ENCODE measurements at places on chromosomes 1 and 21.

- H3K27me3 ChIP-seq: no peaks in the 10 kb centered on the region
- no peak overlapping the region for H3K4me3 ChIP-seq
- DNase-seq: no peak
Measured at GRCh38 chr1:95068956-95069709, 3.6 kb downstream of the ALG14 start.

GRCh38 chr1:194755241-194755994, 1569.0 kb upstream of the B3GALT2 start:
- H3K27ac ChIP-seq: no peak overlapping the region
- no peaks in the 10 kb centered on the region for H3K4me1 ChIP-seq
- no peak for DNase-seq
- H3K36me3 ChIP-seq: no peaks in the 10 kb centered on the region
- no peaks in the 10 kb centered on the region for H3K27me3 ChIP-seq

DNA sequence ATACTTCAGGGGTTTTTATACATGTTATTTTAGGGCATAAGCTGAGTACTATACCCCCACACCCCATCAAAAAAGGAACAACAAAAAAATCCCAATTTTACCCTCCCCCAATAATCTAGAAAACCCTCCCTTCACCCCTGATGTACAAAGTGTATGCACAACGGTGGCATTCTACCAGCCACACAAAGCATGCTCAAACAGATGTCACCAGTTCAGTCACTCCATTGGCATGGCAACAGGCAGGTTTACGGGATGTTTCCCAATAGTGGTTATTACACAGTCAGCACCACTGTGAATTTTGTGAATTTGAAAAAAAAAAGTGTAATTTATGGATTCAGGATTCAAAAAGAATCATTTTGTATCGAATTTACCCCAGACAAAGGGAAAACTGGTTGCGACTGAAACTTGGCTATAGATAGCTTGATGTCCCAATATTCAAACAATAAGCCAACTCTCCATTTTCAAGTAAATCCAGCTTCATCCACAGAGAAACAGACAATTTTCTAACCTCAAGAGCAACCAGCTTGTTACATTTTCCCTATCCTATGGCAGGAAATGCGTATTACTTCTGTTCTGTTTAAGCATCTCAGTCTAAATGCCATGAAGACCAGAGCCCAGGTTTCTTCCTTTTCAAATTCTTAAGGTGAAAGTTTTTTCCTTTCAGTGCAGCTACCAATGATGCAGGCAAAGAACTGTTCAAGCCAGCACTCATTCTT, 34.0 kb upstream of the SLC45A3 start:
- H3K27ac ChIP-seq: no peak overlapping the region

DNA sequence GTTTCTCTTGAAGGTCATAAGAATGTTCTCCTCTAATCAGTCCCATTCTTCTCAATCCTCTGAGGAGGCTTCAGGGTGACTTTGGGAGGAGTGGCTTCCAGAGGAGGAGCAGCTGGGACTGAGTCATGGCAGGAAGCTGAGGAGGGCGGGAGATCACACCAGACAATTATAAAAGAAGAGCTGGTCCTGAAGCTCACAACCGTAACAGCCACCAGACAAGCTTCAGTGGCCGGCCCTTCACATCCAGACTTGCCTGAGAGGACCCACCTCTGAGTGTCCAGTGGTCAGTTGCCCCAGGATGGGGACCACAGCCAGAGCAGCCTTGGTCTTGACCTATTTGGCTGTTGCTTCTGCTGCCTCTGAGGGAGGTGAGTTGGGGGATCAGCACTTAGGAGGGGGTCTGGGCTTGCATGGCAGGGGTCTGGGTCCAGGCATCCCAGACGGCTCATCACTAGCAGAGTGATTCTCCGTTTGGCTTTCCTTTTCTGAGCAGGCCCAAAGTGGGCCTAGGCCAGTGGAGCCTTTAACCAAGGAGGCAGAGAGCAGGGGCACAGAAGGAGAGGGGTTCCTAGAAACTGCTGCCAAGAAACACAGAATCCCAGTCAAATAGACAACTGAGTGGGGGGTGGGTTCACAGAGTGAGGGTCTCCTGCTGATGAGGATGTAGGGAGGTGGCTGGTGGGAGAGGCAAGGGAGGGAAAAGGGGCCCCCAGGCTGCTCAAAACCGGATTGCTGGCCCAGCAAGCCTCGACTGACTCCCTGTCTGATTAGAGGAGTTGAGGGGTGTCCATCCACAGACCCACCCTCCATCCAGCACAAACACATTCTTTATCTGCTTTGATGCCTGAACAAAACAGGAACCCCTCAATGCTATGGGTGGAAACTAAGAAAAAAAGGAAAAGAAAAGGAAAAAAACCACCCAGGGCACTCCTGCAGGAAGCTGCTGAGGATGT, at the start of gene ECM1:
TSS of gene ECM1 (plus strand) at position 198 of the 953 bp plus-strand sequence. CDS start at position 299, 101 bp downstream.
- H3K27me3 ChIP-seq: no peaks in the 10 kb centered on the region
- peaks cover 19% of the 10 kb centered on the region for H3K36me3 ChIP-seq
- peak within 1 kb of the TSS; percentile 9 for H3K27ac ChIP-seq
- DNase-seq: no peak
- H3K4me3 ChIP-seq: no peak within 1 kb of the TSS

DNA sequence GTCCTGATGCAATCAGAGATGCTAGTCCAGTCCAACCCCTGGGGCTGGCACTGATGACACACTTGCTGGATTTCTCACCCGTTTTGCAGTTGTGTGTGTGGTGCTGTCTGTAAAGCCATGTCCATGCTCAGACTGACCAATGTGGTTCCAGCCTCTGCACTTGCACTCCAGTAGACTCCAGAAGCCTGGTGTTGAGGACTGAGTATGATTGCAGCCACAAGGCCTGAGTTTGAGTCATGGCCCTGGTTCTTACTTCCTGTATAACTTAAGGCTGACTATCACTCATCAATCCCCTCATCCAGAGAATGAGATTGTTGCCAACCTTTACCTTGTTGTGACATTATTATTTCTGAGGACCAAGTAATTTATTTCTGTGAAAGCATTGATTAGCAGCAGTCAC, 34.8 kb upstream of the IKBKE start:
- no peak overlapping the region for H3K4me3 ChIP-seq
- peaks cover 5% of the 10 kb centered on the region for H3K4me1 ChIP-seq
- H3K36me3 ChIP-seq: peaks cover 52% of the 10 kb centered on the region
- H3K27ac ChIP-seq: no peak overlapping the region
- no peak for DNase-seq
- H3K27me3 ChIP-seq: no peaks in the 10 kb centered on the region

DNA sequence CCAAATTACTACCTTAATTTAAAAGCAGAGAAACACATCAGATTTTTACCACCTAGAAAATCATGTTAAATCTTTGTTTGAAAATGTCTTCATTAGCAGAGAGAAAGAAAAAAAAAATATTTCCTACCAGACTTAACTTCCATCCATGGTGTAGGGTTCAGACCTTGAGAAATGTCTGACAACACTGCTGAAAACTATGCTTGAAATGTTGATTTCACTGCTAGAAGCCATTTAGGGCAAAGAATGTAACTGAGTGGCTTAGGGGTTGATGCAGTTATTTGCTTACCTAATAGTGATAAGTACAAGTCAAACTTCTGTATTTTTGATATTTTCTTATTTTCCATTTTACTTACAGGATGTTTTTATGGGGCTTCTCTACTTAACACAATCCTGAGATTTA, 495.6 kb upstream of the NEGR1 start:
- no peaks in the 10 kb centered on the region for H3K27me3 ChIP-seq
- no peaks in the 10 kb centered on the region for H3K36me3 ChIP-seq
- DNase-seq: no peak
- H3K4me1 ChIP-seq: no peaks in the 10 kb centered on the region
- H3K4me3 ChIP-seq: no peak overlapping the region

DNA sequence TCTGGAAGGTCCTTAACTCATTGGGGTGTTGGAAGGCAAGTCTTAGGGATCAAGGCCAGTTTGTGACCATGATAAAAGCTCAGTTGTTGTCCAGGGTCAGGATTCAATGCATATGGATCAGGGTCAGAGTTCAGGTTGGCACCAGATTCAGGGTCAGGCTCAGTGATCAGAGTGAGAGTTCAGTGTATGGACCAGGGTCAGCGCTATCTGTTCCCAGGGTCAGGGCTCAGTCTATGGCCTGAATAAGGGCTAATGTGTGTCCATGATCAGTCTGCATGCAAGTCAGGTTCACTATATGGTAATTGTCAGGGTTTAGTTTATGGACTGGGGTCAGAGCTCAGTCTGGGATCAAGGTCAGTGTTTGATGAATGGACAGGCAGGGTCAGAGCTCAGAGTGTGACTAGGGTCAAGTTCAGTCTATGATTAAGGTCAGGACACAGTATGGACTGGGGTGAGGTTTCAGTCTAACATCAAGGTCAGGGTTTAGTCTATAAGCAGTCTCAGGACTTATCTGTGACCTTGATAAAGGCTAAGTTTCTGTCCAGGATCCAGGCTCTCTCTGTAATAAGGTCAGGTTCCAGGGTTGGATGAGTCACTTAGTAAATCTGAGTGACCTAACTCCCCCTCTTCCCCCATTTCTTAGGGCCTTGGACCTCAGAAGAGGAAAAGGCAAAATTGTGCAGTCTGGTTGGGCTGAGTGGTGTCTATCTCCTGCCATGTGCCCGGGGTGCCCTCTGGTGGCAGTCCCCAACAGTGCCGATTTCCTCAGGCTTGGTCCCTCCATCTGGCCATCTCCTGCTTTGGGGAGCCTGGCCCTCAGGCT, 23.8 kb downstream of the KNCN start:
- H3K27me3 ChIP-seq: peaks cover 12% of the 10 kb centered on the region
- peaks cover 10% of the 10 kb centered on the region for H3K4me1 ChIP-seq
- no peaks in the 10 kb centered on the region for H3K36me3 ChIP-seq

GRCh38 chr1:111629190-111629954, 9.8 kb downstream of the RAP1A start:
- DNase-seq: no peak
- no peaks in the 10 kb centered on the region for H3K27me3 ChIP-seq
- H3K4me3 ChIP-seq: peak overlapping the region; percentile 62
- peaks cover 73% of the 10 kb centered on the region for H3K4me1 ChIP-seq
- H3K36me3 ChIP-seq: peaks cover 26% of the 10 kb centered on the region
- peak overlapping the region; percentile 67 for H3K27ac ChIP-seq

GRCh38 chr1:33608825-33609400, 136.5 kb downstream of the ZSCAN20 start:
- H3K27ac ChIP-seq: no peak overlapping the region
- peaks cover 3% of the 10 kb centered on the region for H3K27me3 ChIP-seq
- H3K36me3 ChIP-seq: no peaks in the 10 kb centered on the region

DNA sequence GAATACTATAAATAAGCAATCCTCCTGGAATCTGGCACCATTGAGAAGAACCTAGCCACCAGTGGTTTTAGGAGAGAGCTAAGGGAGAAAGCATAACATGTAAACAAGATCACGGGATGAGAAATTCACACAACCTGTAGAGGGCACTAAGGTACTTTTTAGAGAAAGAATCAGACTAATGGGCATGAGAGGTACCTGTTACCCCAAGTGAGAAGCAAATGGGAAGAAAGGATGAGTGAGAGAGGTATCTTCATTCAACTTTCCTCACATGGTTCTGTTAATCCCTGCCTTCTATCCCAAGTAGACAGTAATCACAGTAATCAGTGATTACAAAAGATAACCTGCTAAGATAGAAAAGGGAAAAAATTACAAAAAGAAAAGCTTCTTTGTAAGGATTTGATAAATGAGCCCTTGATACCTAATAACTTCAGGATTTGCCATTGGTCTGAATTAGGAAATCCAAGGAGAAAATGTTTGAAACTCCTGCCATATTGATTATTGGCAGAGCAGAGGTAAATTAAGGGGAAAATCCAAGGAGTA, 251.1 kb upstream of the ADGRL2 start:
- no peak overlapping the region for H3K4me3 ChIP-seq
- no peak for DNase-seq
- H3K4me1 ChIP-seq: peaks cover 7% of the 10 kb centered on the region
- H3K27me3 ChIP-seq: peaks cover 2% of the 10 kb centered on the region

DNA sequence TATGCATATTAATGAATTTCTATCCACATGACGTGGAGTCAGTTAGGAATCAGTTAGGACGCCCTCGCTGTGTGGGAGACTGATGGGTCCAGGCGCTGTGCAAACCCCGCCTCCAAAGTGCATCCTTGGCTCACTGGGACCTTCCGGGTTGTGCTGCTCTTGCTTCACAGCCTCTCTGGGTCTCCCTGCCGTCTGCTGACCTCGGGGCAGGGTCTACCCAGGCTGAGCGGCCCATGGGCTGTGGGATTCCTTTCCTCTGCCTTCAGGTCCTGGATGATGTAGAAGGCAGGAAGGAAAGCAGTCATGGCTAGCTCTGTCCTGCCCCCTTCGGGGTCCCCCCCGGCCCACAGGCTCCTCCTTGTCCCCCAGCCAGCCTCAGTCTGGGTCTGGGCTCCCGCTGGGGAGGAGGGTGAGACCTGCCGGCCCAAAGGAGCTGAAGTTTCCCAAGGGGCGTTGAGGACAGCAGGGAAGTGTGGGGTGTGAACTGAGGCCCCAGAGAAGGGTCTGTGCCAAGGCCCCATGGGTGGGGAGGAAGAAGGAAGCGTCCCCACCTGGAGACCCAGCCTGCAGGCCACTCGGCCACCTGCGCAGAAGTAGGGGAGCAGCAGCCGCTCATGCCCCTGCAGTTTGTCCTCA, 24.6 kb upstream of the CDK11A start:
- H3K4me3 ChIP-seq: peak overlapping the region; percentile 62
- DNase-seq: no peak
- H3K4me1 ChIP-seq: peaks cover 6% of the 10 kb centered on the region
- no peaks in the 10 kb centered on the region for H3K27me3 ChIP-seq
- H3K36me3 ChIP-seq: peaks cover 2% of the 10 kb centered on the region

DNA sequence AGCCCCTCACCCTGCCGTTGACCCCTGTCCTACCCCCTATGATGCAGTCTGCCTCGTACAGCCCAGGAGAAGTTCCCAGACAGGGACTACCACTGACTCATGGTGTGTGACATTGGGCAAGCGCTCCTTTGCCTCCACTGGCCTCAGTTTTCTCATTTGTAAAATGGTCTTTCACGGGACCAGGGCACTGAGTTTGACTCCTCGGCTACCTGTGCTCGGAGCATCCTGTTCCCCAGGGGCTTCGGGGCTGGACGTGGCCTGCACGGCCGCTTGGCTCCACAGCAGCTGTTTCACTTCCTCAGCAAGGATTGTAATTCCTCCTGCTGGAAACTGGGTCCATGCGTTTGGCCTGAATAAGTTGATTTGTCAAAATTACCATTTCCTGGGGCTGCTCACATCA, 277.3 kb downstream of the MATN1 start:
- H3K36me3 ChIP-seq: no peaks in the 10 kb centered on the region
- no peaks in the 10 kb centered on the region for H3K4me1 ChIP-seq
- no peaks in the 10 kb centered on the region for H3K27me3 ChIP-seq
- H3K27ac ChIP-seq: no peak overlapping the region

GRCh38 chr1:30381266-30381665, 342.1 kb downstream of the MATN1 start:
- H3K36me3 ChIP-seq: no peaks in the 10 kb centered on the region
- peaks cover 1% of the 10 kb centered on the region for H3K4me1 ChIP-seq
- DNase-seq: no peak
- no peaks in the 10 kb centered on the region for H3K27me3 ChIP-seq

All from T-helper 2 cell treated with Interferon-gamma antibody and Interleukin-4, amounts not matched to agents 5 μg/mL and 100 μg/mL, for 36 hours (primary cell).